ENCODE measurements at places on chromosomes 3 and 15.

GRCh38 chr3:71201939-71202338, 381.6 kb downstream of the FOXP1 start:
- DNase-seq: peak; percentile 50

- DNase-seq: no peak
Observed at GRCh38 chr15:93250950-93251349, 161.9 kb upstream of the RGMA start.

DNA sequence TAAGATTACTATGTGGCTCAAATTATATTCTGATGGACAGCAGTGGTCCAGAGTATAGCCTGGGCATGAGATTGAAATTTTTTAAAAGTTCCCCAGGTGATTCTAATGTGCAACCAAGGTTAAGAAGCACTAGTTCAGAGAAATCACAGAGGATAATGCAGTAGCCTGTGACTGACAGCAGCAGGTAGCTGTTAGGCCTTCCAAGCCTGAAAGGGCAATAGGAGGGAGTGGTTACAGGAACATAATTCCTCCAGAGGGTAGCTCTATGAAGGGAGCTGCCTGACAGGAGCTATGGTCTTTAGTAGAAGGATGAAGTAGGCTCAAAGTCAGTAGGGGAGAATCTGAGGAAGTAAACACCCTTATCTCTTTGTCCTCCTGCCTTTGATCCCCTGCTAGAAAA, 342.9 kb upstream of the PPP2R3A start:
- no peak for DNase-seq

GRCh38 chr15:38164061-38164460, 88.6 kb upstream of the SPRED1 start:
- DNase-seq: no peak

DNA sequence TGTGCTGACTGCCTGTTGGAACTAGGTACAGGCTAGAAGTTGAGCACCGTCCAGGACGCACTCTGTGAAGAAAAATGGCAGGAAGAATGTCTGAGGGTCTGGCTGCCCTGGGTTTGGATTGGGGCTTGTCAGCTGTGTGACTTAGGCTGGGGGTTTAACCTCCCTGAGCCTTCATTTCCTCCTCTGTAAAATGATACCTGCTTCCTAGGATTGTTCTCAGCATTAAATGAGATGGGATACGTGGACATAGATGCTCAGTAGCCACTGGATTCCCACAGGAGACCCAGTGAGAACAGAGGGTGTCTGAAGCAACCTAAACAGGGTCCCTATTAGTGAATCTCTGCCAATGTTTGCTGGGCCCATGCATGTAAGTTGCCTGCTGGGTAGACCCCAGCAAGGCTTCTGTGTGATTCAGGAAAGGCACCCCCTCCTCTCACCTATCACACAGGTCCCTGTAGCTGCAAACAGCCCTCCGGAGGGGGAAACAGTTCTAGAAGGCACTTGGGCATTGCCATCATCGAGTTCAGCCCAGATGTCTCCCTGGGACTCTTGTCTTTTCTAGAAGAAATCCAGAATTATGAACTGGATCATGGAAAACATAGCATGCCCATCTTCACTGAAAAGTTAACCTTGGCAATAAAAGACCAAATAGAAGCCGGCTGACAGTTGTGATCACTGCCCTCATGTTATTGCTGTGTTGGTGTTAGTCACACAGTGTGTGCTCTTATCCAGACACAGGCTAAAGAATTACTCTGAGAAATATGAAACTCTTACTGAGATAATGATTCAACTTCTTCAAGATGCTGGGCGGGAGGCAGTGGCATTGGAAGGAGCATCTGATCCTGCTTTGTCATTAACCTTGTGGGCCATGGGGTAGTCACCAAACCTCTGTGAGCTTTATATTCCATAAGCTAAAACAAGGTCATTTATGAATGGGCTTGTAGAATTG, 64.5 kb downstream of the SMAD6 start:
- no peak for DNase-seq

DNA sequence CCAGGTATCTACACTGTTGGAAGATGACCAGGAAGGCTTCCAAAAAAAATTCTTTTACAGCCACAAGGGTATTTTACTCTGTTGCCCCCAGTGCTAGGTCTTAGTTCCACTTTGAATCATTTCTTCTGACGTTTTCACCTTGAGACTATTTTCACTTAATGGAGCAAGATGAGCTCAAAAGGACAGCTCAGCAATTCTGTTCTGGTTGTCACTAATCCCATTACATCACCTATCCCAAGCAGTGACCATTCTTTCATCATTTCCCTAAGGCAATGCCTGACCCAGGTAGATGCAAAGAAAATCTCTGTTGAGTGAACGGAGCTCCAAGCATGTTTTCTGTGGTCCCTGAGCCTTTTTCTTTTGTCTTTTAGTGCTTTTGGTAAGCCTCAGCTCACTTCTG, 210.0 kb downstream of the KCNAB1 start:
- no peak for DNase-seq

DNA sequence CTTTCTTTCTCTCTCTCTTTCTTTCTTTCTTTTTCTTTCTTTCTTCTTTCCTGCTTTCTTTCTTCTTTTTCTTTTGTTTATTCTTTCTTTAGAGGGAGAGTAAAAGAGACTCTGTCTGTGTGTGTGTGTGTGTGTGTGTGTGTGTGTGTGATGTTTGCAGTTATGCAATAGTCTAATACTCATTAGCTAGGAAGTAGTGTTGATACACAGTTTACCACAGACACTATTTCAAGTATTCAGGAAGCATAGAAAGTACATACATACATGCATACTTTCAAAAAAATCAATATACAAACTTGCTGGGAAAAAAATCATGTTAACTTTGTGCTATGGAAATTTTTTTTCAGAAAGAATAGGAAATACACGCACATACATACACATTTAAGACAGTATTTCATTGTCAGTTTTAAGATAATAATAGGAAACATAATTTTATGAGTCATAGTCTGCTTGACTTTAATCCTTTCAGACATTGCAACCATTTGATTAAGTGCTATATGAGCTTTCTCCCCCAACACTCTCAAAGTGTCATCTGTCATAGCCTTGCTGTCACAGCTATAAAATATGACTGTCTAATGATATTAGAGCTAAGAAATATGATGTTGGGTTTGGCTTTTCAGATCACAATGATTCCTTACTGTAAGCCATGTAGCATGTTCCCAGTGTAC, 74.9 kb upstream of the EPHA3 start:
- DNase-seq: no peak

DNA sequence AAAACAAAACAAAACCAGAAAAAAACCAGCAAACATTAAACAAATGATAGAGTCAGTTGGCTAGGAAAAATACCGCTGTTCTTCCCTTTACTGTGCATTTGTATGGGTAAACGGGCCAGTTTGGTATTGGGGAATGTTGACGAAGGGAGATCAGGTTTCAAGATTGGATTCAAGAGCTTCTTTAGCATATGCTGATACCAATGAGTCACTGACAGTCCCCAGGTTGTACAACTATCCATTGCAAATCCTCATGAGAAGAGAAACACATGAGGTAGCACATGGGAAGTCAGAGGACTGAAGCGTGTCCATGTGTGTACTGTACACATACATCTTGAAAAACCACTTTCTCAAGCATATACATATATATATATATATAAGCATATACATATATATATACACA, 25.6 kb downstream of the TIGIT start:
- peak; percentile 66 for DNase-seq
